ENCODE measurements at places on chromosomes 12 and 14.

GRCh38 chr12:47576289-47576945, 129.4 kb downstream of the RPAP3 start:
- DNase-seq, result no peak

GRCh38 chr14:73802431-73803188, 49.0 kb upstream of the PTGR2 start:
- no peak for DNase-seq

GRCh38 chr12:104131609-104132008, 6.4 kb downstream of the NFYB start:
- no peak for DNase-seq

DNA sequence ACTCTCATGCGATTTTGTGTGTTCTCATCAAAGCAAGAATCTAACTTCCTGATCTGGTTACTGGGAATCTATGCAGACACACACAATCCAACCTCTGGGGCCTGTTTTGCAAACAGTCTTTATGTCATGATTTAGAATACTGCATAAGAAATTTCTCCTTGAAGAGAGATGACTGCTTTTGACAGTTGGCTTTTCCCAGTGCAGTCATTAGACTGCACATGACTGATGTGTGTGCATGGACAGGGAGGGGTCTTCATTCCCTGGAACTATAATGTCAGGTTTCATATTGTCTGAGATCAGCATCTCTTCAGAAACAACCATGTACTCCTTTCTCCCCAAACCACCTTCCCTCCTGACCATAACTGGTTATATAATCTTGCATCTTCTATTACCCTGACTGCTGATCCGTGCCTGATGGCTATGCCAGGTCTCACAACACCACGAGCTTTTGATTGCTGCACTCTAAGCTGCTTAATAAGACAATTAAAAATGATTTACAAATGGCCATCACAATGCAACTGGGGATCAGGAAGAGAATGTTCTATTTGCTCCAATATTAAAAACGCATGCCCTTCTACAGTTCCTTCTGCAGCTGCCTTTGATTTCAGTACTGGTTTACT, 995.4 kb downstream of the NRXN3 start:
- DNase-seq, result no peak

DNA sequence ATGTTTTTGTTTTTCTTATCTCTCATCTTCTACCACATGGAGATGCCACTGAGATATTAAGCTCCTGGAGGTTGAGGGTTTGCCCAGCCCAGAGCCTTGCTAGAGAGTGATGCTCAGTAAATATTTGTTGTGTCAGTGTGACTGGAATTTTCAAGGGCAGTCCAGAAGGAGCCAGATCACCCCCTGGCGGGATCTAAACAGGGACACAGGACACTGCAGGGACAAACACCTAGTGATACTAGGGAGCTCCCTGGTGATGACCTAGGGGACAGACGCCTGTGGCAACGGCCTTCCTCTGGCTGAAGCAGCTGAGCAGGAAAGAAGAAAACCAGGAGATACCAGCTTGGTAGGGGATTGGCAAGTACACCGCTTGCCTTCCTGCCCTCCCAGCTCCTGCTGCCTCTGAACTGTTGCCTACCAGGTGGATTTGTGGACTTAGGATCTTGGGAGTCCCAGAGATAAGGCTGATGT, 714.4 kb upstream of the TBX3 start:
- DNase-seq, result no peak

- no peak for DNase-seq
Measured at GRCh38 chr12:130924966-130925665, 28.6 kb upstream of the ADGRD1 start.

DNA sequence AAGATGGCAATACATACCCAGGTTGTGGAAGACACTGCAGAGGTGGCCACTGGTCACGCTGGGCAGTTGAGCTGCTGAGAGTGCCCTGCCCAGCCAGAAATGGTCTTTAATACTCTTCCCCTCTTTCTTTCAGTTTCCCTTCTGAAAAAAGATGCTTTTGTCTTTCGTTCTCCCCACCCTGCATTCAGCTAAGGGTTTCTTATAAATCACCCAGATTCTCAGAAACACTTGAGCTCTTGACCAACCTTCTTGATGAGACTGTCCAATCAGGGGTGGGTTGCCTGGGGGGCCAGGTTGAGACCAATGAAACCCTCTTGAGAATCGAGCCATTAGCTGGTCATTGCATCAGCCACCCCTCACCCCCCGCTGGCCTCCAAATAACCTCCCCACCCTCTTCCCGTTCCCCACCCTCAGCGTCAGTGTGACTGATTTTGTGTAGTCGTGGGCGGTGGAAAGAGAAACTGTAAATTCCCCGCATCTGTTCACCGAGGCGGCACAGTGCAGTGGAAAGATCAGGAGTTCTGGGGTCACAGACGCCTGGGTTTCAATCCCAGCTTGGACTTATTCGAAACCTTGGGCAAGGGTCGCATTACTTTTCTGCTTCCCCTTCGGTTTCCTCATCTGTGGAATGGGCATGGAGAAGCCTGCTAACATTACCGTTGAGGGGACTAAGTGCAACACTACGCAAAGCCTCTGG, 52.3 kb downstream of the SLC25A47 start:
- DNase-seq, result peak; percentile 71

GRCh38 chr14:77000340-77001270, 27.9 kb downstream of the IRF2BPL start:
- DNase-seq, result no peak

DNA sequence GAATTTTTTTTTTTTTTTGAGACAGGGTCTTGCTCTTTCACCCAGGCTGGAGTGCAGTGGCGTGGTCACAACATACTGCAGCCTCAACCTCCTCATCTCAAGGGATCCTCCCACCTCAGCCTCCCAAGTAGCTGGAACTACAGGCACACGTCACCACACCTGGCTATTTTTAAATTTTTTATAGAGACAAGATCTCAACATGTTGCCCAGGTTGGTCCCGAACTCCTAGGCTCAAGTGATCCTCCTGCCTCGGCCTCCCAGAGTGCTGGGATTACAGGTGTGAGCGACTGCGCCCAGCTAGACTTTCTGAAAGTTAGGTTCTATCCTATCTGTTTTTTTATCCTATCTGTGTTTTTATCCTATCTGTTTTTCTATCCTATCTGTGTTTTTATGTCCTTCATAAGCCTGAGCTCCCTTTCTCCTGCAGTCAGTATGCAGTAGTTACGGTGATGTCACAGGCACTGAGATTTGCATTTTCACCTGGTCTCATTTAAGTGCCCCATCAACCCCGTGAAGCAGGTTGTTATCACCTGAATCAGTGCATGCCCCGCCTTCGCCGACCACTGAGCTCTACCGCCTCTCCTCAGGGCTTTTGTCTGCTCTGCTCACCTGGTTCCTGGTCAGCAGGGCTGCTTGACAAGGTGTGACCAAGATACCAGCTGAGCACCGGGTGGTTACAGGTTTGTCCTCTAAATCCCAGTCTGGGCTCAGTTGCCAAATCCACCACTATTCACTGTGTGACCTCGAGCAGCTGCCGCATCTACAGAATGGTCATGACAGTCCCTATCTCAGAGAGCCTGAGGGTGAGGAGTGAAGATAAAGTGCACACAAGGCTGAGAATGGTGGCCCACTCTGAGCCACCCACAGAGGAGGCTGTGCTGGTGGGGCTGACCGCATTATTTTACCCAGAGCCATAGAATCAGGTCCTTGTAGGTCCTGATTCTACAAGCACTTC, 33.1 kb downstream of the SYNDIG1L start:
- no peak for DNase-seq

DNA sequence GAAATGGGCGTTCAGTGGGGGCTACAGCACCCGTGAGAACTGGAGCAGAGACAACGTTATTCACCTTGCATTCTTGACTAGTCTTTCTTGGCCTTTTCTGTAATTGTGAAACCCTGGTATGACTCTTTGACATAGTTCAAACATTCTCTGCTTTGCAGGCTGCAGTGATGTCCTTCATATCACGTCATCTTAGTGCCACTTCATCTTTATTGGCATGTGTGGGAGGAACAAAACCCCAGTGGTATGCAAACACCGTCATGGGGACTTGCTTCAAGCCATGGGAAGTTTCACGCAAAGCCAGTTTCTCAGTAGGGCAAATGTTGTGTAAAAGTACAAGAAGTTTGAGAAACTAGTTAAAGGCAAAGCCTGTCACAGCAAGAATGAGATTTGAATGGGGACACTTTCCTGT, 20.2 kb upstream of the DUSP16 start:
- DNase-seq, result no peak

- DNase-seq, result no peak
Measured at GRCh38 chr12:130832561-130833209, 6.4 kb downstream of the STX2 start.

- no peak for DNase-seq
Measured at GRCh38 chr12:80701388-80701787, 6.0 kb upstream of the MYF6 start.

DNA sequence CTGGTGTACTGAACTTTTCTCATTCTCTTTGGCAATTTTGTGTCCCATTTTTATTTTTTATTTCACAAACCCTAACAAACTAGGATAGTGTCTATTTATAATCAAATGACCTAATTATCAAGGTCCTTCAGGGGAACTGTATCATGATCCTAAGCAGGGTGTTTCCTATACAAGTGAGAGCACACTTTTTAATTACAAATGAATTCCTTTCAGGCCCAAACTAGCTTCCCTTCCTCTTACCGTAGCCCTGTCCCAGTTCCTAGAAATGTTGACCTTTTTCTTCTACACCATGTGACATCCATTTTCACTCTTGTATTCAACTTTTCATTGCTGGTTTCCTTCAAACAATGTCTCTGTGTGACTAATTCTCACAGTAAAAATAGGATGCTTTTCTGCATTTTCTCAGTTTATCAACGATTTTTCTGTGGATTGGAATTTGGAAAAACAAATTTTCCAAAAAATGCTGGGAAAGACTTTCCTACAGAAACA, 411.4 kb downstream of the CCDC91 start:
- DNase-seq, result no peak

GRCh38 chr14:96881713-96882112, 84.5 kb downstream of the VRK1 start:
- DNase-seq, result no peak

DNA sequence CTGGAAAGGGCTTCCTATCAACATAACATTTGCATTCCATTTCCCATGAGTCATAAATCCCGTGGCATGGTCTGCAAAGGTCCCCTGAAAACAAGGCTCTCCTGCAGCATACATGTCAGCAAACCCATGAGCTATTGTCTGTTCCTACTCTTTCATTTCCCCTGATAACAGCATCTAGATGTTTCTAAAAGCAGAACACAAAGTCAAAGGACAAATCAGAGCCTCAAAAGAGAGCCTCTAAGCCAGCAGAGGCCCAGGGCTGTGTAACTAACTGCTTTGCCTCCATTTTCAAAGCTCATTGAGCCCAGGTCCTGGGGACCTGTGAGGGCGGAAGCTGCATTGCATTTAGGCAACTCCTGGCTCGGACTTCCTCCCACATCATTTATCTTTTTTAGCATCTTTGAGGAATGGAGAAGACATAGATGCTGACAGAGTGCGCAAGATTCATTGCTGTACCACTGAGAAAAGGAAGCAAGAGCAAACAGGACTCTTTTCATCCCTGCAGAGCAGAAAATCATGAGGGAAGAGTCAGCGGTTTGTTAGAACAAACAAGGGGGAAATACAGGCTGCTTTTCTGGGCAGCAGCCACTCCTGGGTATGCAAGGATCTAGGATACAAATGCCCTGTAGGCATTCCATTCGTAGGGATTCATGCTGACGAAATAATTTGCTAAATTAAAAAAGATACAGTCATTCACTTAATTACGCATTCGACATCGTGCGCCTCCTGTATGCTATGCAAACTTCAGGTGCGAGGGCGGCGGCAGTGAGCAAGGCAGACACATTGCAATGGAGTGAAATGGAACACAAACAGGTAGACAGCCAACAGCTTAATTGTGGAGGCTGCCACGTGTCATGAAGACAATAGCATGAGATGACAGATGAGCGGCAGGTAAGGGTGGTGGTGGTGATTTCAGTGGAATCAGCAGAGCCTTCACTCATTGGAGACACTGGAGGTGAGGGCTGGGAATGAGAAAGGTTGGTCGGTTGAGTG, 131.0 kb downstream of the TMEM132D start:
- DNase-seq, result no peak

- no peak for DNase-seq
Measured at GRCh38 chr12:68452078-68452715, 120.0 kb upstream of the MDM1 start.

DNA sequence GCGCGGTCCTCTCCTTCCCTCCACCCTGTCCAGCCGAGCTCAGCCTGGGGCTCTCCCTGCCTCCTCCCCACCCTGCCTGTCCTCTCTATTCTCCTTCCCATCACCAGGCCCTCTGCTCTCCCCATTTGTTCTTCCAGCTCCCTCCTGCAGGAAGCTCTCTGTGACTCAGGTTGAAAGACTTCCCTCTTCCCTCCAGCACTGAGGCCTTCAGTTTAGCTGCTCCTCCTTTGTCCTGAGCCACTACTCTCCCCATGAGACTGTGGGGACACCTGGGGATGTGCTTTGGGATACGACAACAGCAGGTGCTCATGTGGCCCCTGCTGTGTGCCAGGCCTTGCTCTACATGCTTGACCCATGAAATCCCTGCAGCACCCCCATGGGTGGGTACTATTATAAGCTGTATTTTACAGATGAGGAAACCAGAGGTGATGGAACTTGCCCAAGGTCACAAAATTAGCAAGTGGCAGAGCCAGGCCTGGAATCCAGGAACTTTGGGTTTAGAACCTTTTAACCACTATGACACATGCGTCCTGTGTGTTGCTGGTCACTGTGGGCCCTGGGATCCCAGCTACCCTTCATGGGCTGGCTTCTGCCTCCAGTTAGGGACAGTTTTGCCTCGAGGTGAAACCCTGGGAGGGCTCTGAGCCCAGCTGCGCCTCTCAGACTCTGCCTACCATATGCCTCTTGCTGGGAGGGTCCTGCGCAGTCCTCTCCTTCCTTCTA, 5.5 kb downstream of the KRT80 start:
- no peak for DNase-seq

DNA sequence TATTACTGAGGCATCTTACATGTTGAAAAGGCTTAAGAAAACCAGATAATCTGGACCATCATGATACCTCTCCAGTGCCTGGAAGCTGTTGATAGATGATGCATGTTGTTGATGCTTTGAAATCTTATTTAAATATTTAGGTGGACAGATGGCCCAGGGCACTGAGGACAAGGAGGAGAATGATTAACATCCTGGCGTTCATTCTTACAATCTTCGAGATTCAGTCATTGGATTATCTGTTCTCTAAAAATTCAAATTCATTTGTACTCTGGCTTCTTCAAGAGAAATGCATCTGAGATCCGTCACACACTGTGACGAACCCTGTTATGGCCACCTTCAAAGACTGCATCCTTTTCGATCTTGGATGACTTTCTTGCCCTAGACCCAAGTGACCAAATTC, 121.3 kb upstream of the IGF1 start:
- DNase-seq, result no peak

GRCh38 chr12:101968770-101969169, 91.4 kb downstream of the DRAM1 start:
- DNase-seq, result no peak

All from activated T-helper 1 cell treated with anti-CD3 and anti-CD28 coated beads, Interleukin-2, amount 50 U/mL, for 16 hours (primary cell).